ENCODE measurements at places on chromosomes 7 and 10. TPM values are rescaled to one million over a fixed set of nuclear protein-coding genes. Genes with fewer than 3 reads are reported as not detected.

The MPLKIP gene
- total RNA-seq, result 42.0 TPM

The CTTNBP2 gene
- 17.4 TPM for total RNA-seq

The GATA3 gene
- not detected for total RNA-seq

The GHITM gene
- total RNA-seq, result 134 TPM

The SH2D4B gene
- not detected for total RNA-seq

The R3HCC1L gene
- total RNA-seq, result 15.4 TPM

The MBL2 gene
- total RNA-seq, result not detected

Measured in gastroesophageal sphincter (tissue), 4 donors.